Left colon (tissue), 2 donors: ENCODE measurements at places on chromosomes 4 and X. TPM values are rescaled to one million over a fixed set of nuclear protein-coding genes. Genes with fewer than 3 reads are reported as not detected.

Gene IL2
- total RNA-seq, result not detected

Gene SHISA3
- total RNA-seq, result 1.9 TPM

DNA sequence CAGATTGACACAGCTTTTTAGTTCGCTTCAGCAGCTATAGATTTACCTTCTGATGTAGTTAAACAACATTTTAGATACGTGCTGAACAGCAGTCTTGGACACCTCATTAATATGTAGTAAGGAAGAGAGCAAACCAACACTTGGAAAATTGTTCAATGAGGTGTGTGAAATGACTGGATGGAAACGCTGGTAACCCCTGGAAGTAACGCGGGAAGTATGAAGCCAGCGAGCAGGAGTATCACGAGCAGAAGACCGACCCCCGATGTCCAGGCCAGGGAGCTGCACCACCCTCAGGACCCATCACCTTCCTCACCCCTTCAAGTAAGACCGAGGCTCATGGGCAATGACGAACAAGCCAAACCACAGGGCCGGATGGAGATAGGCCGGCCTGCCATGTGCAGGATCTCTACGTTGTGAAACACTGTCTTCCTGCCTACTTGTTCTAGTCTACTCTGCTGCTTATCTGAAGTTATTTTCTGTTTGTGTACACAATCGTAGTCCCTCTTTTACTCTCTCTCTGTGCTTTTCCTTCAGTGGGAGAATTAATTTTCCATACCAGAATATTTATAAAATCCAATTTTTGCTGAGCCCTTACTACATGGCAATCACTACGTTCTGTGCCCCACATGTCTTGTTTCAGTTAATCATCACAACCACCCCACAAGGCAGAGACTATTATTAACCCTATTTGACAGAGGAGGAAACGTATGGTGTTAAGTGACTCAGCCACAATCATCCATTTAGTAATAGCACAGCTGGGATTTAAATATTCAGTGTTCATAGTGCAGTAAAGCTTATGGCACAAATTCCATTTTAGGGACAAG, 221.7 kb downstream of the APBB2 start:
- DNase-seq, result no peak

DNA sequence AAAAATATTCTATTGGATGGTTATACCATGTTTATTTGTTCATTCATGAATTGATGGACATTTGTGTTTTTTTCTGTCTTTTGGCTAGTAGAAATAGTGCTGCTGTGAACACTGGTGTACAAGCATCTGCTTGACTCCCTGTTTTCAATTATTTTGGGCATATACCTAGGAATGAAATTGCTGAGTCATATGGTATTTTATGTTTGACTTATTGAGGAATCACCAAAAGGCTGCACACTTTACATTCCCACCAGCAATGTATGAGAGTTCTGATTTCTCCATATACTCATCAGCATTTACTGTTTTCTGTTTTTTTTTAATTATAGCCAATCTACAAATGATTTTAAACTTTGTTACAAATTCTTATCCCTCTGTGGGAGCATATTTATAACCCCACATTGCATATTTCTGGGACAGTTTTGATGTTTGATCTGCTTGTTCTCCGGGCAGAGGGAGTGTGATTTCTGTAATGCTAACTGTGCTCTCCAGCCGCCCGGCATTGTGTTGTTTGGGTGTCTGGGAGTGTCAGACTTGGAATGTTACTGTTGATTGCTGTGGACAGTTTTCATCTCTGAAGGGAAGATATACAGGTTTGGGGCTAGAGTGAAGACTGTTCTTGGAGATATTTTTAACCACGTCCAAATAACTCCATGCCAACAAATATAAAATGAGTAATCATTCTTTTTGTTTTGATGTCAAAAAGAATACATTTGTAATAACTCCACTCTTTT, 60.5 kb upstream of the PGRMC2 start:
- no peak for DNase-seq

GRCh38 chrX:53163436-53163835, 61.6 kb downstream of the KDM5C start:
- DNase-seq, result no peak

- DNase-seq, result no peak
Measured at GRCh38 chr4:7165874-7166201, 26.5 kb upstream of the SORCS2 start.

- no peak for DNase-seq
Measured at GRCh38 chrX:44978976-44979375, 106.0 kb downstream of the KDM6A start.

DNA sequence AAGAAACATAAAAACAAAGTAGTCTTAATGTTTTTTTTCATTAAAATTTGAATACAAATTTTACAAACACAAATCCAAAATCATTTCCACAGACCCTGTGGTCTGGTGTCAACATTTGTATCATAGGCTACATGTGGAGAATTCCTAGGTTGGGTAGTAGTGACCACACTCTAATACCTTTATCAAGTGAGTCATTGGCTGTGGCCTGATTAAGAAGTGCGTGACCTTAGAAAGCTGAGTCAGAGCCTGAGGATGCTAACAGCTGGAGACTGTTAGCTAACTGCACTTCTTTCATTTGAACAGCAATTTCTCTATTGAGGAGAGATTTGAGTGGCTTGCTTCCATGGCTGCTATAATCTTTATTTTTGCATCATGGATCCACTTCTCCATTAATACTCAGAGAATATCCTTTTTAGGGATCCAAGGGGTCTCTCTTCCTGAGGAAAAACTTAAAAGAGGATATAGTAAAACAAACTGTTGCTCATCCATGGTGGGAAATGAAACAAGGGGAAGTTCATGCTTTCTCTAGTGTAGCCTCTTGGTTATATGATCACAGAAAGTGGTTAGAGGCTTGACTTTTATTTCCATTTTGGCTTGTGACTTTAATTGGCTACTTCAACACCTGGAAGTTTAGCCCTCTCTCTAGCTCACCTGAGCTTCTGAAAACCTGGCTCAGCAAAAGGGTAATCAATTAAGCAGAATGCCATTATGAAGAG, 335.8 kb downstream of the PABPC4L start:
- DNase-seq, result no peak

GRCh38 chr4:54090804-54091623, 8.9 kb upstream of the GSX2 start:
- peak; percentile 28 for DNase-seq

- no peak for DNase-seq
Measured at GRCh38 chrX:32871636-32872035, 339.7 kb downstream of the DMD start.
